ENCODE measurements at places on chromosomes 4 and X.

DNA sequence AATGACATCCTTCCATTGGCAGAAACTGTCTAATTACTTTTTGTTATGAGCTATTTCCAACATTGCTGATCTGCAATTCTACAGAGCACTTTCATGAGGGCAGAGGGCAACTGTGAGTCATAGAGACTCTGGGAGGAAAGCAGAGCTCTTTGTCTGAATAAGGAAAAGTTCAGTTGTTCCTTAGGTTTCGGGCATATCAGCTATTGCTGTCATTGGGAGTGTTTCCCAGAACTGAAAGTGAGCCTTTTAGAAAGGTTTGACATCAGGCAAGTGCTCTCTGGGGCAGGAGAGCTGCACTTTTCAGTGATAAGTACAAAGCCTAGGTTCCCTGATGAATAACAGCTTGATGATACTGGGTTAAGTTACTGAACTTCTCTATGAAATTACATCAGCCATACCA lies 119.2 kb upstream of the EDNRA start:
- DNase-seq, result no peak

- DNase-seq, result no peak
Observed at GRCh38 chr4:28449085-28449484, 1588.4 kb downstream of the STIM2 start.

DNA sequence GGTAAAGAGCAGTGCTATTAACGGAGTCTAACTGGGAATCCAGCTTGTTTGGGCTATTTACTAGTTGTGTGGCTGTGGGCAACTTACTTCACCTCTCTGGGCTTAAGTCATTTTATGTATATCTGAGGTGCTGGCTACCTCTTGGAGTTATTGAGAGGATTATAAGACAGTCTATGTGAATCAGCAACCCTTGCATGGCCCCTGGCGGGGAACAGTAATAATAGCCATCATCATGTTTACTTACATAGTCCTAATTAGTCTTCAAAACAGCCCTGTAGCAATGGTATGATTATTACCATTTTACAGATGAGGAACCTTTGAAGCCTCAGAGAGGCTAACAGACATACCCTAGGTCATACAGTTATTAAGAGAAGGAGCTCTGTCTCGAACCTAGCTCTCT lies 1.5 kb downstream of the HPRT1 start:
- no peak for DNase-seq

DNA sequence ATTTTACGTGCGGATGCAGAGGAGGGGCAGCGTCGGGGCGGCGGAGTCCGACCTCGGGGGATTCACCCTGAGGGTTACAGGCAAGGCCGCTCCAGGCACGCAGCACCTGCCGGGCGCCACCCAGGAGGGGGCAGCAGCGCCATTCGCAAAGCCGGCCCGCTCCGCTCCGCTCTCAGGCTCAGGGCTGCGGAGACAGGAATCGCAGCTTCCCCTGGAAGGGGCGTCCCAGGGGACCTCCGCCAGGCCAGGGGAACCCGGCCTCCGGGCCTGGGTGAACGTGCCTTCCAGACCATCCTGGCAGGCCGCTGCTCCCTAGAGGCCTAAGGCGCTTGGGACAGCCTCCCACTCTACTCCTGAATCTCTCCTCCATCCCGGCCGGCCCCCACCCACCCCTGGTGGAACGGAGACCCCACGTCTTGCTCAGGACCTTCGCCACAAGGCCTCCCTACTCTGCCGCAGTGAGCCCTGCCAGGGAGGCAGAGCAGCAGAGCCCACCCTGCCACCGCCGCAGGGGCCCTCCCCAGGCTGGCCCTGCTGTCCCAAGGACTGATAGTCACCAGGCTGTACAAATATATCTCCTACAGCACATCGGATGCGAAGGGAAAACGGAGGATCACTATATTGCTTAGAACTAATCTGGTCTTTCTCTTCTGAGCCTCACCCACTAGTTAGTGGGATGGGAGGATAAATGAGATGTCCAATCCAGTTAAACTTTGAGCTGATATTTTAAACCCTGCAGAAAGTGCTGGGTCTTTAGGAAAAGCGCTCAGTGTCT lies 115.0 kb downstream of the SMIM20 start:
- DNase-seq, result peak; percentile 80

- DNase-seq, result no peak
Observed at GRCh38 chrX:38327775-38328081, 419 bp upstream of the RPGR start.

DNA sequence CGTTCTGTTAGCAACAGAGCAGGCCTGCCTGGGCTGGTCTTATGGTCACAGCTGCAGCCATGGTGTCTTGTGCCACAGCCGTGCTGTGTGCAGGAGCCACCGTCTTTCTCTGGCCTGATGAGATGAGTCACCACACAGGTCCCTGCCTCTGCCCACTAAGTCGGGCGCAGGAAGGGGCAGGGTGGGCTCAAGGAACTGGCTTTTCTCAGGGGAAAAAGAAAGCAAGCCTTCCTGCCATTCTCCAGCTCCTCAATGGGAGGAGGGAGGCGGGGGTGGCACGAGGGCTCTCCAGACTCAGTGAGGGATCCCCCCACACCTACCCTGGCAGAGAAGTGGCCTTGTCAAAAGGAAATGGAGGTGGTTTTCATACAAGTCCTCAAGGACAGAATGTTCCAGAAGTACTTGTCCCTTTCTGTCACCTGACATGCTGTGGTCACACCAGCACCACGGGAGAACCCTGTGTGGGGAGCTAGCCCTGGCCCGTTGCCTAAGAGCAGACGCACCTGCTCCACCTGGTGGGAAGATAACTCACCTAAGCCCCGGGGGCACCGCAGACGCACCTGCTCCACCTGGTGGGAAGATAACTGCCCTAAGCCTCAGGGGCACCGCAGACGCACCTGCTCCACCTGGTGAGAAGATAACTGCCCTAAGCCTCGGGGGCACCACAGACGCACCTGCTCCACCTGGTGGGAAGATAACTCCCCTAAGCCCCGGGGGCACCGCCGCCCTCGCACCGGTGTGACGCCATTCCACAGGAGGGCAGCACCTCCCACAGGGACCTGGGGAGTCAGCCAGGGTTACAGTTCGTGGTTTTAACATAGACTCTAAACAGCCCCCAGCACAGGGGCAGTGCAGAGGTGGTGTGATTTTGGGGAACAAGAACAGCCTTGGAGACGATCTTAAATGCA lies 18.5 kb downstream of the UVSSA start:
- DNase-seq, result no peak

DNA sequence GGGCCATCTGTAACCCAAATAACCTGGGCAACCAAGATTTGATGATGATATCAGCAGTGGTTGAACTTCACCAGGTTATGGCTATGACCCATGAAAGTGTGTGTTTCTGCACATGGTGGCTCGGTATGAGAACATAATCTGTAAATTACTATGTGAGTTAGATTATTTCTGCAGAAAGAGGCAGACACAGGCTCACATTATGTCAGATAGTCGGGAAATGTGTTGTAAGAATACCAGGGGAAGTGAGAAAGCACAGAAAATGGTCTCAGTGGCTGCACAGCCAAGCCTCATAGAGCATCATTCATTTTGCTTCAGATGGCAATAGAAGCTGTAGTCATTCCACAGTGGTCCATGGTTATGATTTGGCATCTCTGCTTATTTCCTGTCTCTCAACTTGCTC lies 63.0 kb upstream of the RBPJ start:
- DNase-seq, result peak; percentile 55

DNA sequence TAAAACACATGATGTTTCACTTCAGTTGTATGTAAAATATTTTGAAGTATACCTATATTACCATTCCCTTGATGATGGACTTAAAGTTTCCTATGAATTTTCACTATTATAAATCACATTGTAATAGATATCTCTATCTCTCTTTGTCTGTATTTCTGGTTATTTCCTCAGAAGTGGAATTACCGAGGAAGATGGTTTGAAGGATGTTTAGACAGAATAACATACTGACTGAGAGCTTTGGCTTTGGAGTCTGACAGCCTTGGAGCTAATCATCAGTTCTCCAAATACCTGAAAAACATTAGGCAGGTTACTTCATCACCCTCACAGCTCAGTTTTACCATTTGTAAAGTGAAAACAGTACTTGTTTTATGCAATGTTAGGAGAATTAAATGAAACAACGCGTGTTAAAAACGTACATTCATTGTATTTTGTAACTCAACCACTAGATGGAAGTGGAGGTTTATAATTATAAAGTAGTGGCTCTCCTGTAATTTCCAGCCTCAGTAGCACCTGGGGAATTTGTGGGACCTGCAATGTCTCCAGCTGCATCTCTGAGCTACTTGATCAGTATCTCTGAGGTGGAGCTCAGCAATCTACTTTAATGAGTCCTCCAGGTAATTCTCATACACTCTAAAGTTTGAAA lies 14.3 kb downstream of the JCHAIN start:
- DNase-seq, result peak; percentile 65

- DNase-seq, result no peak
Observed at GRCh38 chrX:111095974-111096895, at the start of gene PAK3. PAK3 (plus strand) TSS chrX:111096191; CDS start chrX:111123104, 26,913 bp downstream.

DNA sequence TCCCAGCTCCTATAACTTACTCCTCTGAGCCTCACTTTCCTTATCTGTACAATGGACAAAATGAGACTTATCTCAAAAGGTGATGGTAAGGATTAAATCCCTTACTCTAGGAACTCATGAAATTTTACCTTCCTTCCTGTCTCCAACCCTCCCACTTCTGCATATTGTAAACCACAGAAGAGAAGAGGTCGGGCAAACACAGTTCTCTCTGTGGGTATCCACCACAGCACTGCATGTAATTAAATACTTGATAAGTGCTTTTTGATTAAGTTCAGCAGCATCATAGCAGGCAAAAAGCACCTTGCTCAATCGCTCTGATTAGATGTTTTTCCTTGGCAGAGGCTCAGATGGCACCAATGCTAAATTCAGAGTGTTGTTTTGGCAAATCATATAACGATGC lies 17.3 kb upstream of the TMEM192 start:
- no peak for DNase-seq

GRCh38 chr4:166198041-166198440 lies 325.0 kb downstream of the TLL1 start:
- no peak for DNase-seq

GRCh38 chr4:112311516-112311915 lies 14.3 kb downstream of the ALPK1 start:
- DNase-seq, result no peak

- no peak for DNase-seq
Observed at GRCh38 chrX:28010875-28011274, 29.6 kb upstream of the DCAF8L1 start.

DNA sequence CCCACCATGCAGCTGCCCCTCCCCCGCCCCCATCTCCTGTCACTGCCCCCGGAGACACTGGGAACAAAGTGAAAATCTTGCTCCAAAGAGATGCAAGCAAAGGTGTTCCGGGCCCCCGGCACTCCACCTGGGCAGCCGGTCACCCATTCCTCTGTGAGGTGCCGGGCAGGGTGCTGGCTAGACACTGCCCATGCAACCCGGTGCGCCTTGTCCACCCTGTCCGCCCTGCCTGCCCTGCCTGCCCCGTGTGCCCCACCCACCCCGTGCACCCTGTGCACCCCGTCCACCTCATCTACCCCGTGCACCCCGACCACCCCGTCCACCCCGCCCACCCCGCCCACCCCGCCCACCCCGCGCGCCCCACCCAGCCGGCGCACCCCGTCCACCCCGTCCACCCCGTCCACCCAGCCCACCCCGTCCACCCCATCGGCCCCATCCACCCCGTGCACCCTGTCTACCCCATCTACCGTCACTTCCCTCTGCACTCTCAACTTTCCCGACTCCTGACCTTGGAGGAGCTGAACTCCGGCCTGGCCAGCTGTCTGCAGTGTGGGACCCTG lies 31.9 kb upstream of the FGFR3 start:
- no peak for DNase-seq

DNA sequence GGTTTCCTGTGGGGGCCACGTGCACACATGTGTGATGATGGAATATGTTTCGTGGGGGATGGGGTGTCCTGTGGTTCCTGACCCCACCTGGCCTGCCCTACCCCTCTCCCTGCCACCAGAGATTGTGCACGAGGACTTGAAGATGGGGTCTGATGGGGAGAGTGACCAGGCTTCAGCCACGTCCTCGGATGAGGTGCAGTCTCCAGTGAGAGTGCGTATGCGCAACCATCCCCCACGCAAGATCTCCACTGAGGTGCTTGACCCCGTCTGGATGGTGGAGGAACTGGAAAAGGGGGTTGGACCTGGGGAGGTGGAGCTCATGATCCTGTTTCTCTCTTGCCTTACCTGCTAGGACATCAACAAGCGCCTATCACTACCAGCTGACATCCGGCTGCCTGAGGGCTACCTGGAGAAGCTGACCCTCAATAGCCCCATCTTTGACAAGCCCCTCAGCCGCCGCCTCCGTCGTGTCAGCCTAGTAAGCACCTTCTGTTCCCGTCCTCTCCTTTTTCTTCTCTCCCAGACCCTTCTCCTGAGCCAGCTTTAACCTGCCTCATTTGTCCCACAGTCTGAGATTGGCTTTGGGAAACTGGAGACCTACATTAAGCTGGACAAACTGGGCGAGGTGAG lies 5.9 kb downstream of the CDK16 start:
- no peak for DNase-seq

All from inflammatory macrophage treated with lipopolysaccharide for 1 hour (primary cell).